ENCODE measurements at places on chromosomes 5 and 9.
A peak's percentile ranks its signal among the peaks of the same experiment; 100 is the strongest.

DNA sequence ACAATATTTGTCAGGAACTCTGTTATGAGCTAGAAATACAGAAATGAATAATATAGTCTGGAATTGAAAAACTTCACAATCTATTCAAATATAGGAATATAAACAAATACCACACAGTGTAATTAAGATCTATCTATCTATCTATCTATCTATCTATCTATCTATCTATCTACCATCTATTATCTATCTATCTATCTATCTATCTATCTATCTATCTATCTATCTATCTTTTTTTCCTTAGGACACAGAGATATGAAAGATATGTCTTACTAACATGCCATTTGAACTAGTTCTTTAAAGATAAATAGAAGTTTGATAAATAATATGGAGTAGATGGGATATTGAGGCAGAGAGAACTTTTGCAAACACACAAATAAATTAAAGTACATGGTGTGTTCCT is 357.8 kb downstream of the PARP8 start:
- DNase-seq, result no peak

- DNase-seq, result no peak
Observed at GRCh38 chr5:1558944-1559343, 35.2 kb upstream of the LPCAT1 start.

GRCh38 chr9:117719161-117719920 is 15.1 kb downstream of the TLR4 start:
- no peak for DNase-seq

DNA sequence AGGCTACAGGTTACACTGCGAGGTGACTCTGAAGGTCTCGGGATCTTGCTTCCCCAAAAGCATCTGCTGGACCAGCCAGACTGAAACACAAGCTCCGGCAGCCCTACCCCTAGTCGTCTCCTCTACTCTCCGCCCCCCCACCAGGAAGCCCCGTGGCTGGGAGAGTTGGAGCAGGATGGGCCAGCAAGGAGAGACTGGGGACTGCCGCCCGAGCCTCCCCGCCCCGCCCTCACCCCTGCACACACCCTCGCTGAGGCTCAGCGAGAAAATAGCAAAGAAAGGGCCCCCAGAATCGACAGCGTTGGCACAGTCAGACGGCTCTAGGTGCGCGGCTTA is 1.3 kb downstream of the TRIM7 start:
- no peak for DNase-seq

- DNase-seq, result no peak
Observed at GRCh38 chr5:149069711-149070110, 6.8 kb upstream of the SH3TC2 start.

GRCh38 chr5:139561655-139562451 is 714 bp downstream of the UBE2D2 start:
- peak; percentile 20 for DNase-seq

GRCh38 chr9:70597886-70598285 is 183.4 kb upstream of the KLF9 start:
- DNase-seq, result no peak

DNA sequence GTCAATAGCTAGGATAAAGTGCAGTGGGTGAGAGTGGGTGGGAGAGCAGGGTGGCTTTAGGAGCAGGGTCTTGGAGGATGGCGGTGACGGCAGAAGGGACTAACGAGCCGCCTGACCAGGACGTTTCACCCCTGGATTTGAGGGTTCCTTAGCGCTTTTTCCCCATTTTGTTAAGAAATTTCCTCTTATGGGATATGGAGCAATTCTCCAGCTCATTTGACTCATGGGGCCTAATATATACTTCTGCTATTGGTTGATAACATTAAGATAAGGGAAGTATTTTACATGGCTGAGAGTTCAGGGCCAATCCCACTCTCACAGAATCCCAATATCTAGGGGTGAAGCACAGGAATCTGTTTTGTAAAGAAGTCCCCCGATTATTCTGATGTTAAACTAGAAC is 17.6 kb downstream of the CD180 start:
- DNase-seq, result no peak

DNA sequence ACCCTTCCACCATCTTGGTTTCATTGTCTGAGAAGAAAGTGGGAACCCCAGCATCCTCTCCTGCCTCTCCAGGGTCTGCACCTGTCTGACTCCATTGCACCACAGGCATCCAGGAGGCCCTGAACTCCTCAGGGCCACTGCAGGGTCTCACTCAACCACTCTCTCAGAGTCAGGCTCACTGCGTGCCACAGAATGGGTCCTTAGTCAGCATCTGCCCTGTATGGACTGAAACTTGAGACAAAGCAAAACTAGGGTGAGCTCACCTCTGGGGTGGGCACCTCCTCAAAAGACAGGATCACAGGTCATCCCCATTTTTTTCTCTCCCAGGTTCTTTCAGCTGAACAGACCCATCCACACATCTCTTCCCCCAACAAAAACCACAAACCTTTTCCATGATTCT is 59.2 kb upstream of the CPEB4 start:
- no peak for DNase-seq

DNA sequence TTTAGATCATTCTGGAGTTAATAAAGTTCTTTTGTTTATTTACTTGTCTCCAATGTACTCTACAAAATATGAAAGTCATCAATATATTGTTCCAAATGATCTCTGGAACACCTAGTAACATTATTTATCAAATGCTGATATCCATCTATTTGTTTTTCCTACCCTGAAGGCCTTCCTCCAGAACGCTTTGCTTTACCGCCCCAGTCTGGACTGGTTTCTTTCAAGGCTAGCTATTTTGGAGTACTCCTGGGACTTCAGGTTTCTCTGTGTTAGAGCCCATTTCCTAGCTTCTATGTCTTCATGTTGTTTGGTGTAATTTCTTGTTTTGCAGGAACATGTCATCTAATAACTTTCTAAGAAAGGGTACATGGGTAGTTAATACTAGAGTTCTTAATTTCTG is 9.6 kb downstream of the HCN1 start:
- DNase-seq, result no peak

DNA sequence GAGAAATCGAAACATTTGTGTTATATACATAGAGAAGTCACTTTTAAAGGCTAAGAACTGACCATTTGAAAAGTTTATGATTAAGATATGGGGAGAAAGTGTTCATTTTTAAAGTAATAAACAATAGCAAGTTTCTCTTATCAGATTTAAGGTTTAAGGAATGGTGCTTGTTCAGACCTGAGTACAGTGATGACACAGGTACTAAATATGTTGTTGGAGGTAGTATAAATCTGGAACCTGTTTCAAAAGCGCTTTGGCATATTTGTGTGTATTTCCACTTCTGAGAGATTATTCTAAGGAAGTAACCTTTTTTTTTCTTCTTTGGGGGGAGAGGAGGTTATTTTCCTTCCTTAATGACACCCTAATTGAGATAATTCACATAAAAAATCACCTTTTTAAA is 18.4 kb downstream of the CDC42SE2 start:
- DNase-seq, result no peak

DNA sequence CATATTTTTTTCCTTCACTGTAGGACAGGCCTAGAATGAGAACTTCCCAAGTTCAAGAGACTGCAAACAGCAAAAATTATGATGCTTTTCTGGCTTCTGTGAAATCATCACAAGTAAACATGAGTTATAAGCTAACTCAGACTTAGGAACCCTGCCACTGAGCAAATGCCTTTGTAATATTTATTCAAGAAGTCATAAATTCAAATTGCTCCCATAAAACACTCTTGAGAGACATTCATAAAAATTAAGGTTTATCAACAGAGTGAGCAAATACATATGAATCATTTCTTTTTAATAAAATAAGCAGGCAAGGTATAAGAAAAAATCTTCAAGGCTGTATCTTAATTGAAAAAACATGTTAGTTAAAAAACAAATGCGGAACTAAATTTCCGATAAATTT is 124.2 kb downstream of the GNA14 start:
- no peak for DNase-seq

GRCh38 chr9:78351816-78352215 is 54.9 kb downstream of the PSAT1 start:
- DNase-seq, result peak; percentile 2

GRCh38 chr5:108642170-108642906 is 105.4 kb upstream of the FER start:
- DNase-seq, result peak; percentile 52

DNA sequence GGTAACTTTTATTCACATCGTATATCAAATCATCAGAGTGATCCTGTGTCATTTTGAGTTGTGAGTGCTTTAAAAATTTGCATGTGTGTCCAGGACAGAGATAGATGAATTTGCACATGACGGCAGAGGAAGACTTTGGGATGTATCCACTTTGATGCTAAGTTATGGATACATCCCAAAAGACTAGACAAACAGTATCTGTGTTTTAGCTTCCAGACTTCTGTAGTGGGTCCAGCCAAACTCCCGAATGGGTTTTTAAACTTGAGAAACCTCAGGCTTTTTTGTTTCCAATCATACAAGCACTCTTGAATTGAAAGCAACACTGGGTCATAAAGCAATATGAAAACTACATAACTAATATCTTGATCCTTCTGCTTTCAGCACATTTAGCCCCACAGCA is 213.8 kb downstream of the C9orf152 start:
- no peak for DNase-seq

- no peak for DNase-seq
Observed at GRCh38 chr5:73267766-73268435, 94.9 kb downstream of the TMEM174 start.

- DNase-seq, result no peak
Observed at GRCh38 chr9:120856700-120857099, 14.0 kb upstream of the PSMD5 start.

DNA sequence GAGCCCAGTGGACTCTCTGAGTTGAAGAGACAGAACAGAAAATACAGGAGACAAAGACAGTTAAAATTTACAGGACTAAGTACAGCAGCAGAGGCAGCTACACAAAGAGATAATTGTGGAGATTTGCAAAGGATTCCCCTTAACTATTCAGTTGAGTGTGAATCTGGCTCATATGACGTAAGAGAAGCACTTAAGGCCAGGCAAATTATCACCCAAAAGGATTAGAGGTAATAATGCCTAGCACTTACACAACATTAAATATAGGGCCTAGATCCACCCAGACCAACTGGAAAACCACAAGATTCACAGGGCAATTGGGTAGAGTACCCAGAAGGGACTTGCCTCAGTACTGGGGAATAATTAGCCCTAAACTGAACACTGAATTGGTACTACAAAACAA is 41.3 kb downstream of the ADAMTS6 start:
- no peak for DNase-seq

DNA sequence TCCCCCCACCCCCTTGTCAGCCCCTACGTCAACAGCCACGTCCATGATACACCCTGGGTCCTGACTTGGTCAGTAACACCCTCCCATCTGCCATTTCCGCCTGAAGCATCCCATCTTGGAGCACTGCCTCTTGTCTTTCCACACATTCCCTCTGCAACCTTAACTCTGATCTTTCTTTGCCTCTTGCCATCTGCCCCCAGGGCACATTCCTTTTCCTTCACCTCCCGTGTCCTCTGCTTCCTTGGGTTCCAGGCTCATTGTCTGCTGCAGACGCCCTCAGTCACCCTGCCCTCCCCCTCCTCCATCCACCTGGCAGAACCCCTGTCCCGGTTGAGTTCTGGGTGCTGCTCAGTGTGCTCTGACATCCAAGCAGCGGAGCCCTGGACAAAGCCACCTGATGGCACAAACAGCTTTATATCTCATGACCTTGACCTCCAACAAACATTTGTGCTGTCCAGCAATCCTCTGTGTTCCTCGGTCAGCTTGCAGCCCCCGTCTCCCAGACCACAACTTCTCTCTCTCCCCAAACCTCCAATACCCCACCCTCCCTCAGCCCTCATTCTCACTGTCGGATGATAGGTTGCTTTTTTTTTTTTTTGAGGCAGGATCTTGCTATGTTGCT is 97.7 kb upstream of the IER5L start:
- no peak for DNase-seq

Data from CD4-positive, alpha-beta T cell treated with Interleukin-4 for 4 hours (primary cell).